ENCODE measurements at places on chromosomes 13 and 19.

GRCh38 chr13:106651442-106651841, 83.5 kb upstream of the ARGLU1 start:
- no peak for DNase-seq

- no peak for DNase-seq
Observed at GRCh38 chr19:4061683-4062418, 4.8 kb downstream of the ZBTB7A start.

DNA sequence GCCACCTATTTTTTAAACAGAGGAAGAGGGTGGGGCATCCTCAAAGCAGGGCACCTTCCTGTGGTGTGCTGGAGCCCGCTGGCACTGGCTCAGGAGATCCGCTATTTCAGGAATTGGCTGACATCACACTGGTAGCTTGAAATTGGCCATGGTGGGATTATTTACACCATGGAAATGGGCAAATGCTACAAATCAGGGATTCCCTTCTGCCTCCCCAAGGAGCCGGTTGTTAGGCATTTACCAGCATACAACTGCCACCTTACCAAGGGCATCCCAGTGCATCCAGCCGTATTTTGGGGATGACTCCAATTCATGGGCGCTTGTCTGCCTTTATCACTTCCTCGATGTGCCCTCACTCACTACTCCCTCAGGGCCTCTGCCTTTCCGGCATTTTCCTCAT, 14.2 kb downstream of the HRC start:
- no peak for DNase-seq

DNA sequence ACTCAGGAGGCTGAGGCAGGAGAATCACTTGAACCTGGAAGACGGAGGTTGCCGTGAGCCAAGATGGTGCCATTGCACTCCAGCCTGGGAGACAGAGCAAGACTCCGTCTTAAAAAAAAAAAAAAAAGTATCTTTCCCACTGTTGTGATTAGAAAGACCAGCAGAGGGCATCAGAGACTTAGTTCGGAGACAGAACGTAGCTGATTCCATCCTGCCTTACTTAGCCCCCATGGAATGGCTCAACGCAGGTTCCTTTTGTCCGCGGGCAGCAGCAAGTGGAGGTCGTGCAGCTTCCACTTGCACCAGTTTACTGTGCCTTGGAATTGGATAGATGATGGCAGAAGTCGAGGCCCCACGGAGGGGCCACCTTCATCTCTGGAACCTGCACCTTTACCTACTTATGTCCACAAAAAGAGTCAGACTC, 8.1 kb downstream of the TIMM29 start:
- DNase-seq: peak; percentile 66

Measured in GM20000 (cell line).